ENCODE measurements at places on chromosomes 1 and 21.

DNA sequence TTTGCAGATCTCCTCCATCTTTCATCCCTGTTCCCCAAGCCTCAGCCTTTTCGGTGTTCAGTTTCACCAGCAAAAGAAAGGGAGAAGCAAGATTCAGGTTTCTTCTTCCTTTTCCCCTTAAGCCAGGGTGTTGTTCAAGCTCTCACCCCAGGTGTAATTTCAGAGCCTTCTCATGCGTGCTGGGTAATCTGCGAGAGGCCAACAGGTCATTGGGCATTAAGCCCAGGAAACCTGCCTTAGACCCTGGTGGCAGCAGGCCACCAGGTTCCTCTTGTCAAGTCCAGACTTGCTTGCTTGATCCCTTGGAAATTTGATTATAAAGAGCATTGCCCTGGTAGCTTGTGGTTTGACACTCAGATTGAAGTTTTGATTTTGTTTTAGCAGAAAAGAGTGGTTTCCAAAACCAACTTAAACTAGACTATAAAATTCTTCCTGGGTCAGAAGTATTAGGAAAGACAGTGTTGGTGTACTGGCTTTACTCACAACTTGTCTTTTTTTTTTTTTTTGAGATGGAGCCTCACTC, 6.9 kb downstream of the AKR1A1 start:
- no peak for DNase-seq

DNA sequence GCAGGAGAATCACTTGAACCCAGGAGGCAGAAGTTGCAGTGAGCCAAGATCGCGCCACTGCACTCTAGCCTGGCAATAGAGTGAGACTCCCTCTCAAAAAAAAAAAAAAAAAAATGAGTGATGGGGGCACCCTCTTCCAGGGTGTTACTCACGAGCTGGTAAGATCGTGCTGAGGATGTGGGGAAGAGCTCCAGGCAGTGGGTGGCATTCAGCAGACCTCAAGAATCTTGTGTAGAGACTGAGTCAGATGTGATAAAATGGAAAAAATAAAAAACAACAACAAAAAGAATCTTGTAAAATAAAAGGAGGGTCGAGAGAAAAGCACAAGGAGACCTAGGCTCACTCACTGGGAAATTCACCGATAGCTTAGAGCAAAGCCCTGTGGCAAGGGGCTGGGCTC, 38.5 kb downstream of the EPHA2 start:
- DNase-seq, result no peak

- DNase-seq, result peak; percentile 15
These were observed 655 bp downstream of the USF1 start for GRCh38 chr1:161044908-161045735.

DNA sequence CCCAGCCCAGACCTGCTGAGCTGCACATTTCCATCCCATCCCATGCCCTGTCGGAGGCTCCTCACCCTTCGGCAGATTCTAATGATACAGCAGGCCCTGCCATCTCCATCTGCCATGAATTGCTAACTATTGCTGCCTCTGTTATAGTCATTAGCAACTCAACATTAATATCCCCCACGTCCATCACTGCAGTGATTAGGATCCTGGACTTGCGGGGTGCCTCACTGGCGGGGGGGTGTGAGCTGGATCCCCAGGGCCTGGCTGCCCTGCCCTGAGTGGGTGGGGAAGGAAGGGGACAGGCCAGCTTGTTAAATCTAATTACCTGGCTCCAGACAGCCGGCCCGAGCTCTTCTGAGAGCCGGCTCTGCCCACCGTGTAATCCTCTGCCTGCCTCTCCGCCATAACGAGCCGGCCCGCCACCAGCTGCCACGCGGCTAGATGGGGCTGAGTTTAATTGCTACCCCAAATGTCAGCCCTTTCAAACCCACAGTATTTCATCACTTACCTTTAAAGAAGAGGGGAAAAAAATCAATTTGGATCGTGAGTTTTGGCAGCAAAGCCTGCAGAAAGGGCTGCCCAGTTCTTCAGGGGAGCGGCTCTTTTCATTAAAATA, 227.3 kb upstream of the CSF3R start:
- no peak for DNase-seq

DNA sequence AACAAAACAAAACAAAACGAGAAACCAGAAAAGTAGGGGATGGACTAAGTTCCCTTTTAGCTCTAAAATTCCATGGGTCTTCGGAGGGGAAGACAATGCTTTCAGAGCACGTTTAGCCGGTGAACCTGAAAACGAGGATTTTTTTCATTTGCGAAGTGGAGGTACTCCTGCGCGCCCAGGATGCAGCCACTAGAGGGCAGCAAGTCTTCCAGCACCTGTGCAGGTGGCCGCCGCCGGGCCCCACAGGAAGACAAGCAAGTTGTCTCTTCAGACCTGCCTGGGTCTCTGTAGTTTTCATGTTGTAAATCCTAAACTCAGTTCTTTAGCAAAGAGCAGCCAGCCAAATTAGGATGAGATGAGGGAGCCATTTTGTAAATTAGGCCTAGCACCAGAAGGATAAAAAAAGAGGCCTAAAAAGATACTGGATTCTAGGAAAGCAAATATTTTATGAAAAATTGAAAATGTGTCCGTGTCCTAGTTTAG, 17.7 kb upstream of the SNX27 start:
- peak; percentile 76 for DNase-seq

DNA sequence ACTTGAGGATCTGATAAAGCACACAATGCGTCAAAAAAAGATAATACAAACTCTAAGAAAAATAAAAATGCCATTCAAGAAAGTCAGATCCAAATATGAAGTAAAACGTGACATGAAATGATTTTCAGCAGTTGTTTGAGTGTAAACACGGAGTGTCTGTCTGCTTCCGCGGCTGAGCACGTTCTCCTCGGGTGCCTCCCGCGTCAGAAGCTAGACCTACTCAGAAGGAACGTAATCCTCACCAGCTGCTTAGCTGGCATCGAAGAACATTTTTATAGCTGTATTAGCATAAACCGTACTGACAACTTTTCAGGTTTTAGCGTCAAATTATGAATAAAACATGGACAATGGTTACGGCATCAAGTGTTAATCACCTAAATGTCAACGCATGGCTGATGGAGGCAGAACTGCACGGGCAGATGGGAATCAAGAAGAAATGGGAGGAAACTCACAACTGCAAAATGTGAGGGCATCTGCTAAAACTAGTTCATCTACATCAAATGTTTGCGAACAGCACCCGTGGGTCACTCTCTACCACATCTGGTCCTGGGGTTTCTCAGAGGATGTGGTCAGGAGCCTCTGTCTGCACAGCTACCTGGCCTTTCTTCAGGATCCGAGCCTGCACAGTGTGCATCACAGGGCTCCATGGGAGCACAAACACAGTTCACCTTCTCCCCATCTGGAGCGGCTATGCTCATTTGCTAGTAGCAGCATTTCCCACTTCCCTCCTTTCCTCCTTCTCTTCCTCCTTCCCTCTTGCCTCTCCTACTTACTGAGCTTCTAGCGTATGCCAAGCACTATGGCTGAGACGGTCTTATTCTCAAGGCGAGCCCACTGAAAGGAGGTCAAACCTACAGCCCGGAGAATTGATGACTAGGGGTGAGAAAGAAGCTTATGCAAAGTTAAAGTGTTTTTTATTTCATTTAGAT, 40.0 kb downstream of the RCAN1 start:
- no peak for DNase-seq

- DNase-seq, result no peak
These were observed 8.3 kb upstream of the TNFRSF9 start for GRCh38 chr1:7948960-7949359.

GRCh38 chr21:38858026-38858811, 52.5 kb downstream of the ETS2 start:
- DNase-seq, result no peak

DNA sequence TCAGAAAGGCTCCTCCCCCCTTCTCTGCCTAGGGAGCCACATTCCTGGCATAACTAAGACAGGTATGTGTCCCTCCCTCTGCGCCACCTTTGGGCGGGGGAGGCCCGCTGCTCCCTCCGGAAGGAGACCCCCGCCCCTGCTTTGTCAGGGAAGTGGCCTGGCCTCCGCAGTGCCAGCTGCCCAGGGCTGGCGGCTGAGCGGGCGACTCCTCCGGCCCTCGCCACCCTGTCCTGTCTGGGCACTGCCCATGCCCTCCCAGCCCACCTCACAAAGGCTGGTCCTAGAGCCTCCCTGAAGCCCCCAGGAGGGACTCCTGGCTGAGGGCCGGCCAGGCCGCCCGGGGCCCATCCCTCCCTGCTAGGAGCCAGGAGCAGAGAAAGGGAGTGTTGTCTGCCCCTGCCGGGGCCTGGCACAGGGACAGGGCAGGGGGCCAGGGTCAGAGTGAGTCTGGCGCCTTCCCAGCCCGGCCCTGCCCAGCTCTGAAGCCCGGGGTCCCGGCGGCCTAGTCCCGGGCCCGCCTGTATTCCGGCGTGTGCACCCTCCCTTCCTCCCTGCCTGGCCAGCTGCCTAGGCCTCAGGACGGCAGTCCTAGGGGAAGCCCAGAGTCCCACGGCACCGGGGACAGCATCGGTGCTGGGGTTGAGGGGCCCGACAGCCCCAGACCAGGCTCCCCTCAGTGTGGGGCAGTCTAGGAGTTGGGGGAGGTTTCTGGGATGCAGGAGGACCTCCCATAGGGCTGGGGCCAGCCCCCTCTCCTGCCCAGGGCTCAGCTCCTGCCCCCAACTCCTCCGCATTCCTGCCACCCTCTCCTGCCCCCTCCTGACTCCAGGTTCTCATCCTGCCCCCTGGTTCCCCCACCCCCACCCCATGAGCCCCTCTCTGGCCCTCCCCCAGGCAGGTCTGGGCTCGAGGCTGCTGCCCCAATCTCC, 5.1 kb downstream of the AGRN start:
- DNase-seq, result no peak

GRCh38 chr1:203692565-203693470, 66.2 kb downstream of the ATP2B4 start:
- no peak for DNase-seq

DNA sequence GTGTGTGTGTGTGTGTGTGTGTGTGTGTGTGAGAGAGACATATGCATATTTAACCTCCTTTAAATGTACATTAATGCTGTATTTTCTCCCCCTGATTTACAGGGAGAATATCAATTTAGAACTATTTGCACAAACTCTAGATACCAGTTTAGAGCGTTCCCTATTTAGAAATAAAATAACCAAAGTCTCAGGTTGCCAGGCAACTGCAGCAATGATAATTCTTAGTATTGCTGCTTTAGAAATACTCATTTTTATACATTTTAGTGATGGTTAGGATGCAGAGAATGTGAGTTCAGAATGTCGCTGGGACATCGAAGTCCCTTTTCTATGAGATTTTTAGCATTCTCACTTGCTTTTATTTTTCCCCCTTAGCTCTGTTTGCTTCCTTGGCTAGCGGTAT, 497.3 kb downstream of the KIF26B start:
- no peak for DNase-seq

GRCh38 chr1:70195342-70195741, 10.0 kb downstream of the LRRC40 start:
- no peak for DNase-seq

GRCh38 chr1:162387226-162388082, 5.9 kb downstream of the C1orf226 start:
- no peak for DNase-seq

- DNase-seq, result no peak
These were observed 136.8 kb upstream of the USP25 start for GRCh38 chr21:15592957-15593356.

DNA sequence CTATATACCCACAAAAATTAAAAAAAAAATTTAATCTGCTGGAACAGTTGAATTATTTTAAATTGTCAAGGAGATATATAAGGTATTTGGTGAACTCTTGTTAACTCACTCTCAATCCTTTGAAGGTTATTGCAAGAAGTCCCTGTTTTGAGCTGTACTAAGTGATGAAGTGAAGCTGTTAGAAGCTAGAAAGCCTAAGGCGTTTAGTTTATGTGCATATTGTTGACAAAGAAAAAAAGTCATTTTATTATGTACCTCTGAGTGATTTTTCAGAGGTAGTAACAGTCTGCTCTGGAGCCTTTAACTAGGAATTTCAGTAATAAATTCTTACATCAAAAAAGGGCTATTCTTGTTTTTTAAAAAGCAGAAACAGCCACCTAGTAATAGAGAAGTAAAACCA, 59.6 kb downstream of the TMEM200B start:
- no peak for DNase-seq

GRCh38 chr1:109050228-109050995, 8.5 kb upstream of the WDR47 start:
- DNase-seq, result no peak

DNA sequence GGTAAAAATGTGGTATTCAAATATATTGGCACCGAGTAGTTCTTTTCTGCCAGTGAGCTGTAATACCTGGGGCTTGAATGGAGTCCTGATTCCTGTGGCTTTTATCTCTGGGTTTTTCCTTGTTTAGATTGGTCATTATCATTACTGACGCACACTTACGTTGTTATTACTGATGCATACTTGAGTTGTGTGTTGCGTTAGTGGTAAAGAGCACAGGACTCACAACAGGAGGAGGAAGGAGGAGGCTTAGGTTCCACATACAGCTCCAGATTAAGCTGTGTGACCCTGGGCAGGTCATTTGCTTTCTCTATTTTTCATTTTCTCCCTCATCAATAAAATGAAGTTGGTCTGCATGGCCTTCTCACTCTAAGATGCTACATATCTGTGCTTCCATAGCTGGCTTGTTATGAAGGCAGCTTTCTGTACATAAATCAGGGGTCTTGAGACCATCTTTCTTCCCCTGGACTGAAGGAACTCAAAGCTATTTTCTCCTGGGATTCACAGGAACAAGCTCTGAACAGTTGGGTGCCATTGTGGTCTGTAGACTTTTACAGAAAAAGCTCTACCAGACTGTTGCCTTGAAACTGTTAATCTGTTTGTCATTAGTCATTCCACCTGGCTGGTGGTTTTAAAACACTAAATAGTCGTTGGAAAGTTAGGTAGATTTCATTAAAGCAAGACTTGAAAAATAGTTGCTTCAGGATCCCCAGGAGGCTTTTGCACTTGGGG, 5.6 kb downstream of the ARID1A start:
- DNase-seq, result no peak

DNA sequence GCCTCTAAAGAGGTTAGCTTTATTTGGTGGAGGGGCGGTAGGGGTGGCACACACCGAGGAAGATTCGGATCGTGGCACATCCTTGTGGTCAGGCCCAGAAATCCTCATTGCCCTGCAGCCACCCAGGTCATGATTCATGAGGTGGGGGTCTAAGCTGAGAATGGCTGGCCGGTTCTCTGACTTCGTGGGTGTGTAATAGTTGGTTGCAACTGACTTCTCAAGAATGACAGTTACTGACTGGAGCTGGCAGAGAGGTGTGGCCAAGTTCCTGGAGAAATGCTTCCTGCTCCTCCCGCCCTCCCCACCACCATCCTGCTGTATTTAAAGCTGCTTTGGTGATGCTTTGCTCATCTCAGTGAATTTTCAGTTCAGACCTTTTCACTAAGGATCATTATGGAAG, 198.6 kb downstream of the KIF26B start:
- no peak for DNase-seq

DNA sequence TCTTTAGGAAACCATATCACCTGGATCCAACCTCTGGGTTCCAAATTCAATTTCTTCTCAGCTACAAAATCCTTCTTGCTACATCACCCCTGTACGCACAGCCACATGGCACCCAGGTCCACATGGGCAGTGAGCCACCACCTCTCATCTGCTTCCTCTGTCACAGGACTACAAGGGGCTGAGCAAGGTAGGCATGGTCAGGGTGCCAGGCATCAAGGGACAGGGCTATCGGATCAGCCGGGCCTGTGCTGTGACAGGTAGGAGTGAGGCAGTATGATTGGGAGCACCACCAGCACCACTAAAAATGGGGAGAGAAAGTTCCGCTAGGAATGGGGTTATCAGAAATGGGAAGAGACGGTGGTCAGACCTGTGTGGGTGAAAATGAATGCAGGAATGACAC, 29.4 kb downstream of the S100A6 start:
- no peak for DNase-seq

GRCh38 chr1:93433407-93433961, 14.4 kb upstream of the FNBP1L start:
- no peak for DNase-seq

All from stimulated activated CD4-positive, alpha-beta T cell treated with anti-CD3 and anti-CD28 coated beads, TNF-alpha, amount 100 ng/mL, for 24 hours (primary cell).